ENCODE measurements at places on chromosomes 2 and 18.

- peak; percentile 43 for DNase-seq
These were observed 207.0 kb upstream of the FANCL start for GRCh38 chr2:58448065-58448507.

DNA sequence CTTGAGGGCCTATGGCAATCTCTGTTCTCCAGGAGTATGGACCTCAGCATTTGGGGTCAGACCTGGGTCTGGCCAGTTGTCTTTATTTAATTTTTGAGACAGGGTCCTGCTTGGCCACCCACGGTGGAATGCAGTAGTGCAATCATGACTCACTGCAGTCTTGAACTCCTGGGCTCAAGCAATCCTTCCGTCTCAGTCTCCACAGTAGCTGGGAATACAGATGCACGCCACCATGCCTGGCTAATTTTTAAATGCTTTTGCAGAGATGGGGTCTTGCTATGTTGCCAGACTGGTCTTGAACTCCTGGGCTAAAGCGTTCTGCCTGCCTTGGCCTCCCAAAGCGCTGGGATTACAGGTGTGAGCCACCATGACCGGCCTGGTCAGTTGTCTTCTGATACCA is 46.4 kb upstream of the INHBB start:
- DNase-seq = no peak

DNA sequence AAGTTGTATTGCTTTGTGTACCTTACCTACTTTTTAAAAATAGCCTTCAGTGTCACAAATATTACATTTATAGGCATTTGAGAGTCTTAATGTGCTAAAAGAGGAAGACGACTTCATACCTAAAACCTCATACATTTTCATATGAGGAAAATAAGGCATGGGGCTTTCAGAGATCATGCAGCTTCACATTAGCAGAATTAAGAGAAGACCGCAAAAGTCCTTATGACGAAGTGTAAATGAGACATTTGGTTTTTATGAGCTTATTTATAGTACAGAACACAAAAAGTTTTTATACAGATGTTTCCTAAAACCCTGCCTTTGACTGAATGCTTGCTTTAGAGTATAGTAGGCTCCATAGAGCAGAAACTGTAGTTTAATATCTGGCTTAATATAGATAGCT is 10.1 kb upstream of the CCDC138 start:
- no peak for DNase-seq

GRCh38 chr2:152790883-152791282 is 72.5 kb downstream of the ARL6IP6 start:
- no peak for DNase-seq

DNA sequence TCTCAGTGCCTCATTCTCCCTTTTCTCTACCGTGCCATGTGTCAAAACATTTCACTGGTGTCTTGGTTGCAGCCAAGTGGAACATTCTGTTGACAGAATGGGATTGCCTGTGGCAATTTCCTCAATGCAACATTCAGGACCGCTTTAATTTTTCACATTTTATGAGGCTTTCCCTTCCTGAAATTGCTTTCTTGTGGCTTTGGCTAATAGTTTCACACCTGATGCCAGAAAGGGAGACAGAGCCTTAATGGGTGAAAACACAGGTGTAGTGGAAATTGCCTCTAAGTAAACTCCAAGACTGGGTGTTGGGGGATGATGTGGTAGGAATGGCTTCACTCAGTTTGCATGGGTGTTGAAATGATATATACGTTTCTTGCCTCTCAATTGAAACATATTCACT is 278.3 kb downstream of the TSN start:
- no peak for DNase-seq

GRCh38 chr2:70442301-70443077 is 111.1 kb downstream of the TGFA start:
- no peak for DNase-seq

GRCh38 chr18:77648411-77648810 is 398.8 kb downstream of the GALR1 start:
- DNase-seq = no peak

DNA sequence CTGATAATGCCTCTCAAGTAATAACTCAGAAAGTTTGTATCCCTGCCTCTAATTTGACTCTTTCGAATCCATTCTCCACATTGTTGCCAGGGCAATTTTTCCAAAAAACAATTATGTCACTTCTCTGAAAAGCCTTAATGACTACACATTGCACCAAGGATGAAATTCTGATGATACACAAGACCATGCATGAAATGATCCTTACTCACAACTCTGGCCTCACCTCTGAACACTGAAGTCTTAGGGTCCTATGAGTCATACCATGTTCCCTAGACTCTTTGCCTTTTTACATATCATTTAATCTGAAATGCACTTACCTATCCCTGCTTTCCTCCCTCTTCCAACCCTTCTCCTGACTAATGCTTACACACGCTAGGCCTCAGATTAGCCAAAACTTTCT is 51.0 kb downstream of the WDPCP start:
- DNase-seq = no peak

- DNase-seq = peak; percentile 81
These were observed 58.6 kb downstream of the ZEB2 start for GRCh38 chr2:144461308-144461766.

- DNase-seq = no peak
These were observed 1506.6 kb downstream of the LRP1B start for GRCh38 chr2:140624200-140624599.

All from hypothalamus (tissue), 51 donors.